ENCODE measurements at places on chromosomes 6 and 20.

DNA sequence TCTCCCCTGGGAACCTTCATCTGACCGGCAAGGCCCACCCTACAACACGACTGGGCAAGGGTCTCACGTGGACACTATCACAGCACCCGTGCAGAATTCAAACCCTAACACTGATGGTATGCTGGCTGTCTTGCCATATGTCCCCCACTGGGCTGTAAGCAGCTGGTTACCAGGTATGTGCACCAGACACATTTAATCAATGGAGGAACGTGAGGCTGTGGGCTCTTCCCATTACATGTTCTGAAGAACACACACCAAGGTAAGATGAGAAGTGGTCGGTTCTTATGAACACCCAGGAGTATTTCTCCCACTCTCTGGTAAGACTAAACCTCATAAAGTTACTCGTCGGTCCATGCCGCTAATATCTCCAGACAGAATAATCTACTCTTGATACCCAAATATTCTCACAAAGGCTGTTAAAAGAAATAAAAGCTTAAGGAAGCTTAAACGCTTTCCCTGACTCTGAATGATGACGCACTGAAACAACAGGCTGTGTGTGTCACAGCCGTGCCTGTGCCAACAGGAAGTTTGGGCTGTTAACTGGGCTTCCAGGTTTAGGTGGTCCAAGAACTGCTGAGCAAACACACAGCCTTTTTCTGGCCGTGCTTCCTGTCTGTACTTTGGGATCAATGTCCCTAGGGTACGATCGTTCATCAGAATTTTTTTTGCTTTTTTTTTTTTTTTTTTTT lies 75.3 kb downstream of the SLC23A2 start:
- no peak for DNase-seq

DNA sequence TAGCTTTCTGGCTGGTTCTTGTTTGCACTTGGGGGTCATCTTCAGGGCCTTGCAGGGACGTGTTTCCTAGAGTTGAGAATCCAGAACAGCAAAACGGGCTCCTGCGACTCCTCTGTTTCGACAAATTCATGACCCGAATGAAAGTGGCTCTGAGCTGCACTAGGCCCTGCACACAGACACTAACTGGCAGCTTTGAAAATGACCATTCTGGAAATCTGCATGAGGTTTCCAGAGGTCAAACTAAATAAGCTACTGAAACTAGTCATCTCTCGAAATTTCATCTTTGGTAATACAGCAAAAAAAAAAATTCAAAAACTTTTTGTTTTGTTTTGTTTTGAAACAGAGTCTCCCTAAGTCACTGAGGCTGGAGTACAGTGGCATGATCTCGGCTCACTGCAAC lies 15.5 kb upstream of the BMP7 start:
- DNase-seq: no peak

DNA sequence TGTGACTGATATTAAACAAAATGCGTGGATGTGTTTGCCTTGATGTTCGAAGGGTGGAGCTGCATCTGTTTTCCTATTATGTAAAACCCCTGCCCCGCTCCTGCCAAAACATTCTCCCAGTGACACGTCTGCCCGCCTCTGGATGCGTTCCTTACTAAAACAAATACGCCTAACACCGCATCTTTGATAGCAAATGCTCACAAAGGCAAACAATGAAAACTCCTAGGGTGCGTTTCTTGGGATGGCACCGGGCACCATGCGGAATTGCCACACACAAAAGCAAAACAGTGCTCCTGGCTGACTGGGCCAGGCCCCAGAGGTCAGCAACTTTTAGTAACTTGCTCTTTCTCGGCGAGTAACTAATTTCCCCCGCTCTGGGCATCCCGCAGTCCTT lies 9.0 kb upstream of the FOXC1 start:
- DNase-seq: no peak

DNA sequence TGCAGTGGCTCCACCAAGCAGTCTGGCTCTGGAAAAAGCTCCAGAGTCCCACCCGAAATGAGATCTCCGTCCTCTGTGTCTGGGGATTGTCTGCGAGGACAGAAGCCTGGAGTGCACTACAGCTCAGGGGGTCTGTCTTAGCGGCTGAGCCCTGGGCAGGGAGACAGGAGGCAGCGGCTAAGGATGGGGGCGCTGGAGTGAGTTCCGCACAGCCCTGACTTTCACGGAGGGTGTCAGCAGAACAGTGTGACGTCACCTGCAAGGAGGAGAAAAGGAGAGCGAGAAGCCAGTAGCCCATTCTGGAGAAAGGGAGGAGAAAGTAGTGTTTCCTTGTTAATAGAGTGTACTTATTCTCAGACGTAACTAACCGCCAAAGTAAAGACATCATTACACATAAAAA lies 97.6 kb downstream of the FAM50B start:
- no peak for DNase-seq

DNA sequence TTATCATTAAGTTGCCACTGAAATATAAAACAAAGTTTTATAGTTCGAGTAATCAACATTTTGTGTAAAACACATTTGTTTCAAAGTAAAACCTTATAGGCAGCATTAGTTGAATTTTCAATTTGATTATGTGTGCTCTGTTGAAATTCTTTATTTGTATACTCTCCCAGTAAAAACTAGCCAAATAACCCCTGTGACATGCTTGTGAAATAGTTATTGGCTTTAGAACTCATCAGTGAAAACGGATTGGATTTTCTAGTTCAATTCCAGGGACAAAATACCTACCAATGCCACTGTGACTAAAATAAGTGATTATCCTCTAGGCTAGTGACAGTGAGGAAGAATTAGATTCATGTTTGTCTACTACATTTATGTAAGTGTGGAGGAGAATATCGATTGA lies 212.9 kb downstream of the TMEM200A start:
- DNase-seq: no peak
